ENCODE measurements at places on chromosomes 16 and 17. TPM values are rescaled to one million over a fixed set of nuclear protein-coding genes. Genes with fewer than 3 reads are reported as not detected.

Gene NRN1L
- 2.7 TPM for total RNA-seq

GRCh38 chr16:84563786-84564420 lies 54.0 kb downstream of the COTL1 start:
- H3K36me3 ChIP-seq: peaks cover 55% of the 10 kb centered on the region
- no peak overlapping the region for H3K4me3 ChIP-seq
- peaks cover 3% of the 10 kb centered on the region for H3K4me1 ChIP-seq
- H3K27ac ChIP-seq: no peak overlapping the region

Gene TCAP
- 3.4 TPM for total RNA-seq

Gene ABCA10
- total RNA-seq: 2.4 TPM

DNA sequence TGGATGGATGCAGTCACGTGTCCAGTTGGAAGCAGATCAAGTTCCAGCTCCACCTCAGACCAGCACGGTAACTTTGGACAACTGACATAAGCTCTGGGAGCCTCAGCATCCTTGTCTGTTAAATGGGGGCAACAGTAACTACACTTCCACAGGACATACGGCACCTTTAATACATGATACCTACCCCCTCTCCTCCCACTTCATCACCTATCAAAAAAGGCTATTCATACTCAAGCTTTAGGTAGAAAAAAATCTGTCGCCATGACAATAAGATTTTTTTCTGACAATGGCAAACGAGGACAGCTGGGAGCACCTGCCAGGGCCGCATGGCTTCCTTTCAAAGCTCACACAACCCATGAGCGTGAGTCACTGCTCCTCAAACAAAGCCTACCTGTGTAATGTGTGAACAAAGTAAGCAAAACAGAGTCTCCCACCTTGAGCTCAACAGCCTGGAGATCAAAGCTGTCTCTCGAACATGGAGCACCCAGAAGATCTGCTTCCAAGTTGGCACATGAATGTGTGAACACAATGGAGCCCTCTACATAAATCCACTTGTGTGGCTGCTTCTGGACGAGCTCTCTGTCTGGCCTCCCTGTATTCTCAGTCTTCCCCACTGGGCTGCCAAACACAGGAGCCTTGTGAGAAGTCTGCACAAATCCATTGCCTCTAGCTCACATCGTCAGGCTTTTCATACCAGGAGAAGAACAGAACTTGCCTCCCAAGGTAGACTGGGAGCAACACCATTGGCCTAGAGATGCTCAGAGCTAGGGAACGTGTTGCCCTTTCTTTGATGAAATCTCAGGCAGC lies 459.7 kb downstream of the SOX9 start:
- no peak for DNase-seq
- H3K27ac ChIP-seq: no peak overlapping the region
- peaks cover 2% of the 10 kb centered on the region for H3K27me3 ChIP-seq
- H3K4me3 ChIP-seq: no peak overlapping the region

GRCh38 chr17:45573924-45574770 lies 83.6 kb upstream of the PLEKHM1 start:
- H3K4me3 ChIP-seq: no peak overlapping the region
- peaks cover 29% of the 10 kb centered on the region for H3K36me3 ChIP-seq
- peaks cover 4% of the 10 kb centered on the region for H3K4me1 ChIP-seq
- DNase-seq: no peak
- H3K27me3 ChIP-seq: no peaks in the 10 kb centered on the region
- no peak overlapping the region for H3K27ac ChIP-seq

Gene TMEM238L
- not detected for total RNA-seq

GRCh38 chr17:77341069-77341541 lies 200.3 kb downstream of the SEC14L1 start:
- no peaks in the 10 kb centered on the region for H3K36me3 ChIP-seq
- peaks cover 40% of the 10 kb centered on the region for H3K4me1 ChIP-seq

- peaks cover 3% of the 10 kb centered on the region for H3K36me3 ChIP-seq
- H3K27me3 ChIP-seq: no peaks in the 10 kb centered on the region
- no peak for DNase-seq
- no peak overlapping the region for H3K27ac ChIP-seq
Measured at GRCh38 chr17:27563532-27563931, 67.5 kb upstream of the LGALS9 start.

GRCh38 chr16:68257251-68257905 lies 6.9 kb upstream of the SLC7A6 start:
- peaks cover 30% of the 10 kb centered on the region for H3K36me3 ChIP-seq
- peaks cover 8% of the 10 kb centered on the region for H3K4me1 ChIP-seq
- H3K4me3 ChIP-seq: no peak overlapping the region
- H3K27me3 ChIP-seq: no peaks in the 10 kb centered on the region

Gene APOBR
- 6.8 TPM for total RNA-seq

Data from CD4-positive, CD25-positive, alpha-beta regulatory T cell (primary cell).